ENCODE measurements at places on chromosomes 11 and 22. TPM values are rescaled to one million over a fixed set of nuclear protein-coding genes. Genes with fewer than 3 reads are reported as not detected.

HEPN1 gene
- total RNA-seq = not detected

CD3D gene
- 4.0 TPM for total RNA-seq

TBX10 gene
- not detected for total RNA-seq

GPR83 gene
- not detected for total RNA-seq

IL18BP gene
- total RNA-seq = 2.5 TPM

FADS3 gene
- 3.0 TPM for total RNA-seq

KIAA1671 gene
- 43.3 TPM for total RNA-seq

OR52N4 gene
- not detected for total RNA-seq

PANX3 gene
- not detected for total RNA-seq

HOATZ gene
- total RNA-seq = not detected

ASPHD2 gene
- total RNA-seq = 2.1 TPM

MAPK1 gene
- 112 TPM for total RNA-seq

ISX gene
- total RNA-seq = not detected

TRIM66 gene
- 11.8 TPM for total RNA-seq

UBQLN3 gene
- not detected for total RNA-seq

KRTAP5-10 gene
- 0.16 TPM for total RNA-seq

MS4A3 gene
- not detected for total RNA-seq

CDCA5 gene
- total RNA-seq = 14.1 TPM

MIOX gene
- not detected for total RNA-seq

CD3E gene
- 1.2 TPM for total RNA-seq

MYO7A gene
- total RNA-seq = 0.96 TPM

IL17REL gene
- not detected for total RNA-seq

CELSR1 gene
- 36.0 TPM for total RNA-seq

DEFB108B gene
- not detected for total RNA-seq

MIAT gene
- 1.1 TPM for total RNA-seq

TRPM5 gene
- not detected for total RNA-seq

ST14 gene
- 121 TPM for total RNA-seq

NRGN gene
- total RNA-seq = 1.1 TPM

P2RX3 gene
- not detected for total RNA-seq

OR52A1 gene
- not detected for total RNA-seq

MYRF gene
- 0.88 TPM for total RNA-seq

FIBIN gene
- total RNA-seq = 1.2 TPM

OR52B6 gene
- not detected for total RNA-seq

CTSF gene
- 4.1 TPM for total RNA-seq

OR5P2 gene
- not detected for total RNA-seq

OR51A2 gene
- total RNA-seq = not detected

UPK3A gene
- not detected for total RNA-seq

P2RY6 gene
- total RNA-seq = 1.0 TPM

DESI1 gene
- 36.7 TPM for total RNA-seq

ANO9 gene
- 12.8 TPM for total RNA-seq

RFPL3 gene
- total RNA-seq = not detected

DEFB131B gene
- not detected for total RNA-seq

GVQW3 gene
- 0.36 TPM for total RNA-seq

PGA3 gene
- not detected for total RNA-seq

KCNJ4 gene
- not detected for total RNA-seq

SLC37A2 gene
- 15.5 TPM for total RNA-seq

SMPD1 gene
- 10.3 TPM for total RNA-seq

OR8B8 gene
- total RNA-seq = not detected

OR51B4 gene
- total RNA-seq = not detected

SCO2 gene
- 1.2 TPM for total RNA-seq

All from esophagus mucosa (tissue), 1 donor.